ENCODE measurements at places on chromosomes 1 and 21.

- no peak for DNase-seq
These were observed 17.6 kb downstream of the RPL11 start for GRCh38 chr1:23709229-23709628.

DNA sequence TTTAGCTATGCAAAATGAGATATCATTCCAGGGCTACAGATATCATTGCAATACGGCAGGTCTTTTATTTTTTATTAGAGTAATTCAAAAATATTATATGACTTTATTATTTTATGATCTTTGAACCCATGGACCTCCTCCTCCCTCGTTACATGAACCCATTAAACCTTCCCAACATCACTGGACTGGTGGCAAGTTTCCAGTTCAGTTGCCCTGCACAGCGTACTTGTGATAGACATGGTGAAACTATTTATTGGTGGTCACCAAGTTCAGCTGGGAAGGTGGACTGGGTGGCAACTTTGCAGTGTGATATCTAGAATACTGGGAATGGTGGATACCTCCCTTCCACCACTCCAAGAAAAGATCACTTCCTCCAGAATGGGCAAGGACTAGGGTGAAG is 52.5 kb downstream of the SLC30A10 start:
- DNase-seq, result no peak

DNA sequence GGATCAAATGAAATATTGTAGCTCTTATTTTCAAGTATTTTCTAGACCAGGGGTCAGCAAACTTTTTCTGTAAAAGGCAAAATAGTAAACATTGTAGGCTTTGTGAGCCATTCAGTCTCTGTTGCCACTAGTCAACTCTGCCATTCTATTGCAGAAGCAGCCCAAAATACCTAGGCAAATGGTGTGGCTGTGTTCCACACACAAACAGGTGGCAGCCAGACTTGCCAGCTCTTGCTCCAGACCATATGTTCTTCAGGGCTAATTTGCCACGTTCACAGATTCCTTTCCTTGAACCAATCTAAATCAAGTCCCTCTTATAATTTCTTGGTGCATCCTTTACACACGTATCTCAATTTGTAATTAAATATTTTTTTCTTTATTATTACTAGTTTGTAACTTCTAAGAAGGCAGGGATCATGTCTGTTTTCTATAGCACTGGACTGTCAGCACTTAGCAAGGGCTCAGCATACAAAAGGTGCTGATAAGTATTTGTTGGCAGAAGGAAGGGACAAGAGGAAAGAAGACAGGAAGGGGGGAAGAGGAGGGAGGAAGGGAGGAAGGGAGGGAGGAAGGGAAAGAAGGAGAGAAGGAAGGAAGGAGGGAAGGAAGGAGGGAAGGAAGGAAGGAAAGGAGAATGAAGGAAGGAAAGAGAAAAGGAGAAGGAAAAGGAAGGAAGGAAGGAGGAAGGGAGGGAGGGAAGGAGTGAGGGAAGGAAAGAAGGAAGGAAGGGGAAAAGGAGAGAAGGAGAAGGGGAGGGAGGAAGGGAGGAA is 106.5 kb upstream of the EDEM3 start:
- DNase-seq, result no peak

- DNase-seq, result no peak
These were observed 93.0 kb upstream of the SLC44A3 start for GRCh38 chr1:94726981-94727685.

DNA sequence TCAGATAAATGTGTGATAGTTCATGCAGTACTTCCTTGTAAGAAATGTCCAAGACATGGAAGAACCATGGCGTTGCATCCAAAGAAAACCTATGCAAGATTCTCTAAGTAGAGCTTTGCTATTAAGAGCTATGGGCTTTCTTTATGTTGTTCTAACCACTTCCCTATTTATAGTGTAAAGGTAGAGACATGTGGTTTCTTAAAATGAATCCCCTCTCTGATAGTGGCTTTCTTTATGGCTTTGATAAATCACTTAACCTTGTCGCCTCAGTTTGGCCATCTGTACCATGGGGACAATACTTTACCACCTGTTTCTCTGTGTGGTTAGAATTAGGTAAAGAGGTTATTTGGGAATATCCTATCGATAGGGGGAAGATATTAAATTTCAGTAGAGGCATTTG is 305.5 kb downstream of the NFIA start:
- DNase-seq, result no peak

DNA sequence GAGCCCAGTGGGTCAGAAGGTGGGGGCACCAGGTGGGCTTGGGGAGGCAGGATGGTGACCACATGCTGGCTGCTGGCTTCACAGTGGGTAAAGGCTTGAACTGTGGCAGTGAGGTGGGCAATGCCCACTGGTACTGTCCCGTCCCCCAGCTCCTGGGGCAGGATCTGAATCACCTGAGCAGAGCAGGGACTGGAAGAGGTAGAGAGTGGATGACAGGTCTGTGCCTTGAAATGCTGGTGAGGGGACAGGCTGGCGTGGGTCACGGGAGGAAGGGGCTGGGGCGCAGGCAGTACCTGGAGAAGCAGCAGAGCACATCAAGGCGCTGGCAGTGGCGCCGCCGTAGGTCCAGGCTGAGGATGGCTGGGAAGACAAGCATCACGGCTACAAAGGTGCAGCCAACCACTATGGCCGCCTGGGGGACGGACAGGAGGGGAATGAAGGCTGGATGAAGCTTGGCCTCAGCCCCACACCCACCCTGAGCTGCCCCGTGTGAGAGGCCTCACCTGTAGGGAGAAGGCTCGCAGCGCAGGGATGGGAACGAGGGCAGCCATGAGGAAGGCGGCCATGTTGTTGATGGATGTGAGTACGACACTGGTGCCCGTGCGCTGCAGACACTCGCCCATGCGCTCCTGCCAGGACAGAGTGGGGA is 14.9 kb downstream of the PTCH2 start:
- DNase-seq, result no peak

GRCh38 chr1:17250601-17251000 is 1.7 kb downstream of the PADI3 start:
- DNase-seq, result no peak

- no peak for DNase-seq
These were observed 111.4 kb downstream of the PEX14 start for GRCh38 chr1:10586125-10586524.

Data from NCI-H1436 treated with DMSO at 0.1 percent for 48 hours (cell line).